ENCODE measurements at places on chromosomes 3 and 15. TPM values are rescaled to one million over a fixed set of nuclear protein-coding genes. Genes with fewer than 3 reads are reported as not detected.

Gene CHAC1
- 2.1 TPM for total RNA-seq

GRCh38 chr15:85642693-85643066 lies 152.0 kb downstream of the KLHL25 start:
- peaks cover 3% of the 10 kb centered on the region for H3K36me3 ChIP-seq
- peak; percentile 82 for DNase-seq
- peak overlapping the region; percentile 37 for H3K4me3 ChIP-seq
- H3K4me1 ChIP-seq = peaks cover 10% of the 10 kb centered on the region
- H3K27me3 ChIP-seq = no peaks in the 10 kb centered on the region

DNA sequence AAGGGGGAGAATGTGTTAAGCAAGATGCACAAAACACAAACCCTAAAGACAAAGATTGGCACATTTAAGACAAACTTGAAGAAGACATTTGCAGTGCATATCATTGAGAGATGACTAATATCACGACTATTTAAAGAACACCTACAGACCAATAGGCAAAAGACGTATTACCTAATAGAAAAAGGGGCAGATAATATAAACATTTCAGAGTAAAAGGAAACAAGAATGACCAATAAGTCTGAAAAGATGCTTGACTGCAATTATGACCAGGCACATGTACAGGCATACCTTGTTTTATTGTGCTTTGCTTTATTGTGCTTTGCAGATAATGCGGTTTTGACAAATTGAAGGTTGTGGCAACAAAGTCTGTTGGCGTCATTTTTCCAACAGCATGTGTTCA lies 4.9 kb downstream of the HACD3 start:
- no peak overlapping the region for H3K27ac ChIP-seq
- no peak overlapping the region for H3K4me3 ChIP-seq
- H3K27me3 ChIP-seq = no peaks in the 10 kb centered on the region

Gene CTXN2
- not detected for total RNA-seq

DNA sequence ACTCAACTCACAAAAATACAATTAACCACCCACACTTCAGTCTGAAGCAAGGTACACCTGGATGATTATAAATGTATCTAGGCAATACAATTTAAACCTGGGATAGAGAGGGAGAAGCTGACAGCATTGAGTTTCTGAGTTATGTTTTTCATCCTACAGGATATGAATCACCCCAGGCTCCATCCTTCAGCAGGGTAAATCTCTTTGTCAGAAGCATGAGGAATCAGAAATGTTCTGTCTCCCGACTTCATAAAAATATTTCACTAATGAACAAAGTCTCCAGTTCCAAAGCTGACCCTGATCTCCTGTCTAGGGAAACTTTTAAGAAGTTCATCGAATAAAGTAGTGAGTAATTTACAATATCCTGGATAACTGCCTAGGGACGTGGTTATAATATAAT lies 25.5 kb upstream of the FRMD4B start:
- no peaks in the 10 kb centered on the region for H3K4me1 ChIP-seq
- no peak overlapping the region for H3K27ac ChIP-seq
- H3K36me3 ChIP-seq = no peaks in the 10 kb centered on the region
- no peaks in the 10 kb centered on the region for H3K27me3 ChIP-seq
- no peak for DNase-seq

DNA sequence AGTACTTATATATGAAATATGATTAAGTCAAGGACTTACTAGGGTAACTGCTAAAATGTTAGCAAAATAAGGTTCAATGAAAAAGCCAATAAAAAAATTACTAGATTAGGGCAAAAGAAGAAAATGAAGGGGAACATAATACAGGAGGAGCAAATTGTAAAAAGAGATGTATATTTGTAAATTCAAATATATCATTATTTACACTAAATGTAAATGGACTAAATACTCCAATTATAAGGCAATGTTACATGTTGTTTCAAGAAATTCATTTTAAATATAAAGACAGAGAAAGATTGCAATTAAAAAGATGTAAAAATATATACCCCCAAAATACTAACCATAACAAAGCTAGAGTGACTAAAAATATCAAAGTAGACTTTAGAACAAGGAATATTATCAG lies 134.1 kb downstream of the EFHB start:
- no peak overlapping the region for H3K4me3 ChIP-seq
- no peak for DNase-seq
- no peaks in the 10 kb centered on the region for H3K36me3 ChIP-seq
- H3K27ac ChIP-seq = no peak overlapping the region

Gene CIDEC
- total RNA-seq = not detected

- H3K27ac ChIP-seq = no peak overlapping the region
- no peaks in the 10 kb centered on the region for H3K27me3 ChIP-seq
- H3K36me3 ChIP-seq = peaks cover 15% of the 10 kb centered on the region
- no peaks in the 10 kb centered on the region for H3K4me1 ChIP-seq
- H3K4me3 ChIP-seq = no peak overlapping the region
These were observed 4.7 kb downstream of the GNL3 start for GRCh38 chr3:52690560-52690959.

GRCh38 chr3:191982481-191982880 lies 521.5 kb downstream of the PYDC2 start:
- no peaks in the 10 kb centered on the region for H3K27me3 ChIP-seq
- no peak overlapping the region for H3K4me3 ChIP-seq
- H3K27ac ChIP-seq = no peak overlapping the region
- H3K36me3 ChIP-seq = no peaks in the 10 kb centered on the region
- H3K4me1 ChIP-seq = no peaks in the 10 kb centered on the region

- DNase-seq = no peak
- H3K27ac ChIP-seq = no peak overlapping the region
- H3K36me3 ChIP-seq = no peaks in the 10 kb centered on the region
- H3K4me3 ChIP-seq = no peak overlapping the region
- no peaks in the 10 kb centered on the region for H3K4me1 ChIP-seq
- H3K27me3 ChIP-seq = no peaks in the 10 kb centered on the region
These were observed 4.7 kb upstream of the DNASE1L3 start for GRCh38 chr3:58215317-58216025.

- no peak overlapping the region for H3K4me3 ChIP-seq
- H3K4me1 ChIP-seq = peaks cover 4% of the 10 kb centered on the region
- no peak overlapping the region for H3K27ac ChIP-seq
- H3K36me3 ChIP-seq = no peaks in the 10 kb centered on the region
These were observed 38.6 kb upstream of the SLC25A26 start for GRCh38 chr3:66182246-66182645.

DNA sequence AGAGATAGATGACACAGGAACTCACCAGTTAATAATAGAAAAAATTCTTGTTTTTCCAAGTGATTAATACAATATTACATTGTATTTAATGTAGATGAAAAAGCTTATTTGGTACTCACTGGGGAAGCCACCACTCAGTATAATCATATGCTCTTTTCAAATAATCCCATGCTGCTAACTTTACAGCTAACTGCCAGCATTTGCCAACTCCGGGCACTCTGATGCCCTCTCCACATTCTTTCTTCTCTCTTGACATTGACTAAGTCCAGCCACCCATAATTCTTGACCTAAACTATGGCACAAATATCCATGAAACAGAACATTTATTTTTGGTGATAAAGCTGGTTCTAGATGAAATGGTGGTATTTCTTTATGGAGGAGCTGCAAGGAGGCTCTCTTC lies 384.9 kb downstream of the ZBTB20 start:
- no peaks in the 10 kb centered on the region for H3K27me3 ChIP-seq
- H3K27ac ChIP-seq = no peak overlapping the region
- no peak for DNase-seq
- peaks cover 1% of the 10 kb centered on the region for H3K4me1 ChIP-seq
- H3K36me3 ChIP-seq = no peaks in the 10 kb centered on the region
- H3K4me3 ChIP-seq = no peak overlapping the region

Gene MOBP
- 0.23 TPM for total RNA-seq

DNA sequence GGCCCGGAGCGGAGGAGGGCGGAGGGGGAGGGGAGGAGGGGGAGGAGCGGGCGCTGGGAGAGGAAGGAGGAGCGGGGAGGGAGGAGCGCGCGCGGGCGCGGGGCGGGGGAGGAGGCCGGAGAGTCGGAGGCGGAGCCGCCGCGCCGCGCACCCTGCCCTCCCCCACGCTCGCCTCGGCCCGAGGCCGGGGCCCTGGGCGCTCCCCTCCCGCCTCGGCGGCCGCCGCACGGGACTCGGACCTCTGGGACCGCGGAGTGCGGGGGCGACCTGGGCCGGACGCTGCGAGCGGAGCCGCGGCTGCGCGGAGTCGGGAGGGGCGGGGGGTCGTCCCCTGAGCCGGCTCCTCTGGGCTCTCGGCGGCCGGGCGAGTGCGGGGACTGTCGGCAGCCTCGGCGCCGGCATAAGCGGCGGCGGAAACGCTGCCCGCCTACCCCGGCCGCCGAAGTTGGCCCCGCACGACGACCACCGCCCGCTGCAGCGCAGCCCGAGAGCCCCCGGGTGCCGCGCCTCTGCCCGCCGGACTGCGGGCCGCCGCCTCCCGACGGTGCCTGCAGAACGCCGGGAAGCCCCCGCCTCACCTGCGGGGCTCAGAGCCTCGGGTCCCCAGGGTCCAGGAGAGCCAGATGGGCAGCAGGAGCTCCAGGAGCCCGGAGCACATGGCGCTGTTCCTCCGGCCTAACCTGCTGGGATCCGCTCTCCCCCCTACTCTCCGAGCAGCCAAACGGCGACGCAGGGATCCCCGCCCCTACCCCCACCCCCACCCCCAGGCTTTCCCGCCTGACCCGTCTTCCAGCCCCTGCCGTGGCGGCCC lies 406 bp upstream of the GABRB3 start:
- DNase-seq = peak; percentile 53
- no peak overlapping the region for H3K27ac ChIP-seq
- no peaks in the 10 kb centered on the region for H3K4me1 ChIP-seq
- no peaks in the 10 kb centered on the region for H3K36me3 ChIP-seq

GRCh38 chr15:86347245-86347644 lies 267.6 kb downstream of the AGBL1 start:
- H3K4me3 ChIP-seq = no peak overlapping the region
- no peaks in the 10 kb centered on the region for H3K4me1 ChIP-seq
- no peaks in the 10 kb centered on the region for H3K36me3 ChIP-seq
- DNase-seq = no peak

- no peaks in the 10 kb centered on the region for H3K27me3 ChIP-seq
- no peaks in the 10 kb centered on the region for H3K4me1 ChIP-seq
- no peak overlapping the region for H3K27ac ChIP-seq
These were observed 5.0 kb downstream of the TMEM207 start for GRCh38 chr3:190444576-190445145.

- no peaks in the 10 kb centered on the region for H3K4me1 ChIP-seq
- H3K27me3 ChIP-seq = no peaks in the 10 kb centered on the region
- no peak overlapping the region for H3K27ac ChIP-seq
- DNase-seq = no peak
- peaks cover 31% of the 10 kb centered on the region for H3K36me3 ChIP-seq
These were observed 24.8 kb downstream of the TPM1 start for GRCh38 chr15:63067306-63067705.

Gene ROBO2
- total RNA-seq = 1.3 TPM

DNA sequence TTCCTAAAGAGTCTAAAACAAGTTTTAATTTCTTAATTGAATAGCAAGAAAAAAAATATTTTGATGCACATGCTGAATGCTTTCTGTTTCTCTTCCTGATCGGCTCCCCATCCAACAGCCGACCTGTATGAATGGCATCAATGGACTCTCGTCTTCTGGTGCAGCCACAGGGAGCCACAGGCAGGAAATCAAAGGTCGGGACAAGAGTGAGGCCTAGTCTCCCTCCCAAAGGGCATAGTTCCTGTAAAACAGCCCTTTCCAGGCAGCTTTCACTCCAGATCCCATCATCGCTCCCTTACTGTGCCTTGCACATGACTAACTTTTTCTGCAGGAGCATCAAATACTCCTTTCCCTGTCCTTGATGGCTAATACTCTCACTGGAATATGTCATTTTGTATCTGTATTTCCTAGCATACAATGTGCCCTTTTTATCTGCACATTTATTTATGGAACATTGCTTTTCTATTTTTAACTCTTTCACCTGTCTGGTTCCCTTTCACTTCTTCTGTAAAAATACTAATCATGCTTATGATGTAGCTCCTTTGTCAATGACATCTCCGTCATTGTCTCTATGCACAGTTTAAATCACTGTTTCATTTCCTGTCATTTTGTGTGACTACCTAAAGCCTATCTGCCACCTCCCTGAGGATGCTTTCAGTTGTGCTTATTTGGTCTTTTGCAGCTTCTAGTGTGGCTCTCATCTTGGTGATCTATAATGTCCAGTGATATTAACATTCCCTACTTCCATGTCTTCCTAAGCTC lies 326.2 kb downstream of the CTNNB1 start:
- no peak for DNase-seq
- H3K27me3 ChIP-seq = no peaks in the 10 kb centered on the region

GRCh38 chr15:89888214-89888804 lies 5.5 kb downstream of the AP3S2 start:
- no peak overlapping the region for H3K4me3 ChIP-seq
- H3K36me3 ChIP-seq = no peaks in the 10 kb centered on the region
- no peak overlapping the region for H3K27ac ChIP-seq
- DNase-seq = no peak
- no peaks in the 10 kb centered on the region for H3K4me1 ChIP-seq
- H3K27me3 ChIP-seq = no peaks in the 10 kb centered on the region

Gene PLSCR4
- total RNA-seq = 69.7 TPM

DNA sequence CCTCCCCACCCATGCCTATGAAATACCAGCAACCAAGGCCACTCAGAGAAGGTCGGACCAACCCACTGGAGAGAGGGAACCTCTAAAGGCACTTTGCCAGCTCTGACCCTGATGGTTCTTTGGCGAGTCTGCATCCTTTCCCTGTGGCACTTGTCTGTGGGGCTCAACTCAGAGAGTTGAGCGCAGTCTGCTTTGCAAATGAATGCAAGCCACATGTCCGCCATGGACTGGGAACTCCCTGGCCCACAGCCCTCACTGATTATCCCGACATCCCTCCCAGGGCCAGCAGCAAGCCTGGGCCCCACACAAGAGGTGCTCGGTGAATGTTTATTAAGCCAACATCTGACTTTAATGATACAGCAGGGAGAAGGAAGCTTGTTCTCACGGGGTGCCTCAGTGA lies 55.5 kb upstream of the HES1 start:
- H3K36me3 ChIP-seq = no peaks in the 10 kb centered on the region
- no peak overlapping the region for H3K4me3 ChIP-seq
- no peaks in the 10 kb centered on the region for H3K27me3 ChIP-seq
- DNase-seq = no peak

Gene SEMA7A
- total RNA-seq = 4.1 TPM

- H3K4me3 ChIP-seq = no peak overlapping the region
- H3K27me3 ChIP-seq = no peaks in the 10 kb centered on the region
- DNase-seq = no peak
- no peak overlapping the region for H3K27ac ChIP-seq
These were observed 27.8 kb downstream of the ACSBG1 start for GRCh38 chr15:78206326-78207109.

DNA sequence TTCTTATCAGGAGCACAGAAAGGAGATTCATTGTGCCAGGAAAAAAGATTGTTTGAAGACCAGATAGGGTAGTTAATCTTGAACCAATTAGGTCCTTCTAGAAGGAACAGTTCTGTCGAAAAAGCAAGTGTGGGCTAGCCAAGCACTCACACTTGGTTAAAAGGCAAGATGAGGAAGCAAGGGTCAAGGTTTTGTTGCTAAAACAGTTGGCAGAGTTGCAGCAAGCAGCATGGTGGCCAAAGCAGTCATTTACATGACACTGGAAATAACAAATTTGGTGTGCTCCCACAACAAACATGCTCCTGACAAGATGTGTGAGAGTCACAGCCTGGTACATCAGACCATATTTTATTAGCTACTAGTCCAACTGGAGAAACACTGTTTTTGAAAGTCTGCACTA lies 228.0 kb upstream of the CFAP20DC start:
- DNase-seq = no peak
- no peak overlapping the region for H3K4me3 ChIP-seq
- no peaks in the 10 kb centered on the region for H3K36me3 ChIP-seq

Measured in aorta (tissue), 5 donors.